Common myeloid progenitor, CD34-positive (primary cell): ENCODE measurements at places on chromosomes 11 and 22.
A peak's percentile ranks its signal among the peaks of the same experiment; 100 is the strongest.

DNA sequence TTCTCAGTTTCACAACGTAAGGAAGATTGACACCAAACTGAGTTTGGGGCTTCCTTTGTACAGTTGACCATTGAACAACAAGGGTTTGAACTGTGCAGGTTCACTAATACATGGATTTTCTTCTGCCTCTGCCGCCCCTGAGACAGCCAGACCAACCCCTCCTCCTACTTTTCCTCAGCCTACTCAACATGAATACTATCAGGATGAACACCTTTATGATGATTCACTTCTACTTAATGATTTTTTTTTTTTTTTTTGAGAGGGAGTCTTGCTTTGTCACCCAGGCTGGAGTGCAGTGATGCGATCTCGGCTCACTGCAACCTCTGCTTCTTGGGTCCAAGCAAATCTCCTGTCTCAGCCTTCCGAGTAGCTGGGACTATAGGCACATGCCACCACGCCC, 14.6 kb downstream of the RBM4 start:
- DNase-seq, result no peak
- H3K36me3 ChIP-seq, result peaks cover 55% of the 10 kb centered on the region
- no peak overlapping the region for H3K27ac ChIP-seq
- H3K4me1 ChIP-seq, result no peaks in the 10 kb centered on the region
- no peaks in the 10 kb centered on the region for H3K27me3 ChIP-seq

DNA sequence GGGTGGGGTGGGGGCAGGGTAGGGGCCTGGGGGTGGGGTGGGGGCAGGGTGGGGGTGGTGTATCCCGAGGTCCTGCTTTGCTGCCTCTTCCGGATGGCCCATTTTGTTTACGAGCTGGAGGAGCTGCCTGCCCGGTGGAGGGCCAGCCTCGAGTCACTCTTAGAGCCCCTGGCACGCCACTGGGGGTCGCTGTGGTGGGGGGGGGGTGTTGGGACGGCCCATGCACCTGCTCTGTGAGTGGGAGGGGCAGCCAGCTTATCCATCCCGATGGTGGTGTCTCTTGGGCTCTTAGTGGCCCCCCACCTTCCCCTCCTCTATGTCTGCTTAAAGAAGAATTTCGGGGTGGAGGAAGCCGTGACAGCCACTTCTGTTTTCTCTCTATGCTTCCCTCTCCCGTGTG, 24.6 kb downstream of the MRGPRD start:
- peak; percentile 64 for DNase-seq
- H3K27ac ChIP-seq, result no peak overlapping the region
- no peaks in the 10 kb centered on the region for H3K27me3 ChIP-seq
- H3K4me1 ChIP-seq, result peaks cover 17% of the 10 kb centered on the region

GRCh38 chr11:17811352-17811751, 76.8 kb downstream of the KCNC1 start:
- DNase-seq, result no peak
- no peak overlapping the region for H3K27ac ChIP-seq
- H3K36me3 ChIP-seq, result no peaks in the 10 kb centered on the region
- no peak overlapping the region for H3K4me3 ChIP-seq
- no peaks in the 10 kb centered on the region for H3K27me3 ChIP-seq

DNA sequence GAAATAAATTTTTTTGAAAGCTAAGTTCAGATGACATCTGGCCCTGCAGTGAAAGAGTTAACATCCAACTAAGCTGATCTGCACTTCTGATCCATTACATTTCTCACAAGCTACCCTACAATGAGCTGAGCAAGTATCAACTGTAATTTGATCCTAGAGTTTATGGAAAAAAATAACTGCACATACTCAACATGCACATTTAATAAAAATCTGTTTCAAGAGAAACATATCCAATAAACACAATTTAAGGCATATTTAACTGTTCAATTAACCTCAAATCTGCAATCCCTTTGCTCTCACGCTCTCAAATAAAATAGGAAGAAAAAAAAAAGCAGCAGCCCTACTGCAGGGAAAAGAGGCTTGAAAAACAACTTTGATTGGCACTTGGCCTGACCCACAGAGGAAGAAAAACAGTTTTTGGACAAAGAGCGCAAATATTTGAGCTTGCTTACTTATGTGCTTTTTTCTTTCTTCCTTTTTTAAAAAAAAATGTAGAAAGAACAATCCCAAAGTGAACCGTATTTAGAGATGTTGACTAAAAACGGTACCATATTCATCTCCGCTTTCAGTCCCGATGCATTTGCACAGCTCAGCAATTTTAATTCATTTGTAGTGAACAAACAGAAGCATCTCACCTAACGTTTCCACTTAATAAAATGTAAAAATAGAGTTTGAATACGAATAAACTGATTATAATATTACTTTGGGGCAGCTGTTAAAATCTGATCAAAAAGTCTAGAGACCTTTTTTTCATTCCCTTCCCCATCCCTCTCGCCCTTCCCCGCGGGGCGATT, 1.6 kb downstream of the SESN3 start:
- peaks cover 13% of the 10 kb centered on the region for H3K4me1 ChIP-seq
- H3K36me3 ChIP-seq, result peaks cover 7% of the 10 kb centered on the region
- peak; percentile 34 for DNase-seq
- peak overlapping the region; percentile 71 for H3K27ac ChIP-seq
- H3K4me3 ChIP-seq, result peak overlapping the region; percentile 85

- peaks cover 4% of the 10 kb centered on the region for H3K36me3 ChIP-seq
- no peaks in the 10 kb centered on the region for H3K27me3 ChIP-seq
- H3K4me3 ChIP-seq, result no peak overlapping the region
- peaks cover 62% of the 10 kb centered on the region for H3K4me1 ChIP-seq
- H3K27ac ChIP-seq, result no peak overlapping the region
- peak; percentile 97 for DNase-seq
Measured at GRCh38 chr11:63882555-63883242, 34.3 kb downstream of the RCOR2 start.

DNA sequence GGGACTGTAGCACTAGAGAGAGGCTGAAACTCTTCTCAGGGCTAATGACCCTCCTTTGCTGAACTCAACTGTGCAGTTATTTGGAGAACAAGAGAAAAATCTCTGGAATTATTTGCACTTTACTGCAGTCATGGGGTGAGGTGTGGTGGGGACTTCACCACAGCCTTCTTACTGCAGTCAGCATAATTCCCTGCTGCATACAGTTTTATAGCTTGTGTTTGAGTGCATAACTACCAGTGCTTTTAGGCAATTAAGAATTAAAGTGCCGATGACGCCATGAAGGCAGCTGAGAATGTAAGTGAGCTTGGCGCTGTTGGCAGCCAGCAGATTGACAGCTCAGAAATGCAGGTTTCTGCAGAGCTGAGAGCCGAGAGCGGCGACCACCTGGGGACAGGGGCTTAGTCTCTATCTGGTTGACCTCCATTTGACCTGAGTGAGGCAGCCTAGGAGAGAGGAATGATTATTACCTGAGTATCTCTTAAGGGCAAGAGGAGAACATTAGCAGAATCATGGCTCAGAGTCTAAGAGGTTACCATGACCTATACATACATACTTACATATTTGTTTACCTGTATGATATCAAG, 830.0 kb downstream of the NTM start:
- H3K4me1 ChIP-seq, result no peaks in the 10 kb centered on the region
- DNase-seq, result no peak
- H3K36me3 ChIP-seq, result no peaks in the 10 kb centered on the region
- H3K4me3 ChIP-seq, result no peak overlapping the region

GRCh38 chr22:49297871-49298721, 529.6 kb downstream of the BRD1 start:
- H3K27me3 ChIP-seq, result no peaks in the 10 kb centered on the region
- DNase-seq, result no peak
- H3K36me3 ChIP-seq, result no peaks in the 10 kb centered on the region
- H3K4me1 ChIP-seq, result no peaks in the 10 kb centered on the region
- H3K27ac ChIP-seq, result no peak overlapping the region

GRCh38 chr11:76801736-76802135, 18.6 kb downstream of the TSKU start:
- peaks cover 10% of the 10 kb centered on the region for H3K4me1 ChIP-seq
- H3K36me3 ChIP-seq, result no peaks in the 10 kb centered on the region
- peaks cover 2% of the 10 kb centered on the region for H3K27me3 ChIP-seq
- H3K27ac ChIP-seq, result no peak overlapping the region
- H3K4me3 ChIP-seq, result no peak overlapping the region

GRCh38 chr11:18780329-18780728, 11.3 kb downstream of the PTPN5 start:
- peaks cover 1% of the 10 kb centered on the region for H3K27me3 ChIP-seq
- no peak for DNase-seq
- H3K27ac ChIP-seq, result no peak overlapping the region
- H3K36me3 ChIP-seq, result no peaks in the 10 kb centered on the region
- H3K4me1 ChIP-seq, result peaks cover 3% of the 10 kb centered on the region
- no peak overlapping the region for H3K4me3 ChIP-seq

DNA sequence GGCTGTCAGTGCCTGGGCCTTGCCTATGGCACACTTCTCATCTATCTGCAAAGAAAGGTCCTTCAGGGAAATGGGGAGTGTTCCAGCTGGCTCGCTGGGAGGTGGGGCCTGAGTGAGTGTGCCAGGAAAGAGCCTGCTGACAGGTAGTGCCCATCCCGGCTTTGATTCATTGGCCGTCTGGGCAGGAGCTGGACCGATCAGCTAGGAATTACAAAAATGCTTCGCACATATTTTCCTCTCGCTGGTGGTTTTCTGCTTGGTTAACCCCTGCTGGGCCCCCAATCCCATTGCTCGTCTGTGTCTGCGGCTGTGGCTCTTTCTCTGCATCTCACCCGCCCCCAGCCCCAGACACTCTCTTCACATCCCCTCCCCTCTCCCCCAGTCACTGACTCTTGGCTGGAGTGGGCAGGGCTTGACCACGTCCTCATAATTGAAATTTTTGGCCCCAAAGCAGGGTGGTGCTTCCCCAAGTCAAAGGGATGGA, 10.8 kb downstream of the LIF start:
- H3K27me3 ChIP-seq, result no peaks in the 10 kb centered on the region
- H3K36me3 ChIP-seq, result no peaks in the 10 kb centered on the region
- H3K4me1 ChIP-seq, result no peaks in the 10 kb centered on the region
- H3K4me3 ChIP-seq, result no peak overlapping the region

DNA sequence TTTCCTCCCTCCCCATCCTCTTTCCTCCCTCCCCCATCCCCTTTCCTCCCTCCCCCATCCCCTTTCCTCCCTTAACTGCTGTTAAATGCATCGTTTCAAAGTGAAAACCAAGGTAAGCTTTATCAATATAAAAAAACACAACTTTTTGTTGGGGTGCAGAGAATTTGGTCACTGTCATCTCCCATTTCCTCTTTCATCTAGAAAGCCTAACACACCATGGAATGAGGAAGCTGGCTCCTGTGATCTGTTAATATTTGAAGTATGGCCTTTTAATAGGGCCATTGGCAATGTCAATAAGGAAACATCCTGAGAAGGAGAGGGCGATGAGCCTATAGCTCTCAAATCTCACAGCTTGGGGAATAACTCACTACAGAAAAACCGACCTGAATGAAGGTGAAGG, 7.0 kb downstream of the EXPH5 start:
- no peak for DNase-seq
- no peaks in the 10 kb centered on the region for H3K4me1 ChIP-seq
- H3K27ac ChIP-seq, result no peak overlapping the region
- H3K36me3 ChIP-seq, result no peaks in the 10 kb centered on the region

DNA sequence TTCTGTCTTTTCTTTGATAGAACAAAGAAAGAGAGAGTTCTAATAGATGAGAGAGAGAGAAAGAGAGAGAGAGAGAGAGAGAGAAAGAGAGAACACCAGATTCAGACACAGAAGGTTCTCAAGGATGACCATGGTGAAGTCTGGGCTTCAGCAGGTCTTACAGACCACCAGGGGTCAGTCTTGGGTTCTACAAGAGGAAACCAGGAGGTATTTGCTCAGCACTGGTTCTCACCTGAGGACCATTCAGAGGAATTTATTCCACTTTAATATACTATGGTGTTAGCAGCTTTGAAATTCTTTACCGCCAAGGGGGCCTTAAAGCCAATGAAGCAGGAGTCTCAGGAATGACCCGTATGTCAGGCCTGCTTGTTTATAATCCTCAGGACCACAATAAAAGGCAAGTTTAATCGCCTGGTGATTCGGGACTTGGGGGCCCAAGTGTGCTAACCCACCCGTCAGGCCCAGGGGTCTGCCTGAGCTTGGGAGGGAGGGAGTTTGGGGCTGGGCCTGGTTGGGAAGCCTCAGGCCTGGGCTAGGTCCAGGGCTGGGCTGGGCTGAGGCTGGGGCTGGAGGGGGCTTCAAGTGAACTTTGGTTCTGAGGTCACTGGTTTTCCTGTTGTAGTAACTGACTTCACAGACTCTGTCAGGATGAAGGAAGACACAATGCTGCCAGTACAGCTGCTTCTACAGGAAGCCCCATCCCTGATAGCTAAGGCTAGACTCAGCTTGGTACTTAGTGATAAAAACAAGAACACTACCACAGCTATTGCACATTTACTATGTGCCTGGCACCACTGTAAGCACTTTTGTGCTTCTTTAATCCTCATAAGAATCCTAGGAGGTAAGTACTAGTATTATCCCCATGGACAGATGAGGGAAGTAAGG, 179.2 kb upstream of the ZBED5 start:
- peaks cover 7% of the 10 kb centered on the region for H3K4me1 ChIP-seq
- H3K4me3 ChIP-seq, result no peak overlapping the region
- no peaks in the 10 kb centered on the region for H3K27me3 ChIP-seq
- DNase-seq, result peak; percentile 78

DNA sequence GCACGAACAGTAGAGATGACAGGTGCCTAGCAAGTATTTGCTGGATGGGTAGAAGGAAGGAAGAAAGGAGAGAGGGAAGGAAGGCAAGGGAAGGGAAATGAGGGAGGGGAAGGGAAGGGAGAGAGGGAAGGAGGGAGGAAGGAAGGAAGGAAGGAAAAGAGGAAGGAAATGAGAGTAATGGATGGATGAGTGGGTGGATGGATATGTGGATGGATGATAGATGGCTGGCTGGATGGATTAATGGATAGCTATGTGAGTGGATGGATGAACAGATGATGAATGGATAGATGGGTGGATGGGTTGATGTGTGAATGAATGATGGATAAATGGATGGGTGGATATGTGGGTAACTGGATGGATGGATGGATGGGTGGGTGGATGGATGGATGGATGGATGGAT, 125.9 kb upstream of the FGF3 start:
- H3K4me1 ChIP-seq, result no peaks in the 10 kb centered on the region
- H3K27ac ChIP-seq, result no peak overlapping the region
- H3K36me3 ChIP-seq, result no peaks in the 10 kb centered on the region
- peaks cover 61% of the 10 kb centered on the region for H3K27me3 ChIP-seq
- H3K4me3 ChIP-seq, result no peak overlapping the region

GRCh38 chr11:33525789-33526188, 174.8 kb downstream of the C11orf91 start:
- no peaks in the 10 kb centered on the region for H3K4me1 ChIP-seq
- no peaks in the 10 kb centered on the region for H3K36me3 ChIP-seq
- no peak overlapping the region for H3K27ac ChIP-seq
- H3K4me3 ChIP-seq, result no peak overlapping the region

DNA sequence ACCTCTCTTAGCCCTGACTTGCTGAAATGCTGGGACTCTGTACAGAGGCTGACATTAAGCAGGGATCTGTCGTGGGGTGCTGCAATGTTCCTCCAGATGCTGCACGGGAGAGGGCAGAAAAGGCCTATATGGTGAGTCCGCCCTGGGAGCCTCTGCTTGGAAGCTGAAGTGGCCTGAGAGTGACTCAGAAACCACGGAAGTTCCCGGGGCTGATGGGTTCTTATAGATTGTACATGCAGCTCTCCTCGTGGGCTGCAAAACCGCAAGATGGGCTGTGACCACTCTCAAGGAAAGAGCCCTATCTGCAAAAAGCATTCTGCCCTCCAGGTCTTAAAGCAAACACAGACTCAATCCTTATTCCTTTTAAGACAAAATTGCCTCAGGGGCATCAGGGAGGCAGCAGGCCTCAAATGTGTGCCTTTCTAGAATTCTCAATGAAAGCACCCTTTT, 5.8 kb upstream of the SLC43A3 start:
- H3K4me3 ChIP-seq, result peak overlapping the region; percentile 18
- peak overlapping the region; percentile 41 for H3K27ac ChIP-seq
- H3K27me3 ChIP-seq, result no peaks in the 10 kb centered on the region
- no peaks in the 10 kb centered on the region for H3K36me3 ChIP-seq
- peak; percentile 97 for DNase-seq
- H3K4me1 ChIP-seq, result peaks cover 6% of the 10 kb centered on the region
